ENCODE measurements at places on chromosomes 6 and 20. TPM values are rescaled to one million over a fixed set of nuclear protein-coding genes. Genes with fewer than 3 reads are reported as not detected.

The SUMO4 gene
- 3.2 TPM for total RNA-seq

The SLC52A3 gene
- total RNA-seq, result not detected

The CEP43 gene
- 27.1 TPM for total RNA-seq

The AAR2 gene
- 27.8 TPM for total RNA-seq

The NRSN2 gene
- total RNA-seq, result 11.6 TPM

The TMEM63B gene
- 17.8 TPM for total RNA-seq
